HFF-Myc (cell line): ENCODE measurements at places on chromosomes 6 and 20.

DNA sequence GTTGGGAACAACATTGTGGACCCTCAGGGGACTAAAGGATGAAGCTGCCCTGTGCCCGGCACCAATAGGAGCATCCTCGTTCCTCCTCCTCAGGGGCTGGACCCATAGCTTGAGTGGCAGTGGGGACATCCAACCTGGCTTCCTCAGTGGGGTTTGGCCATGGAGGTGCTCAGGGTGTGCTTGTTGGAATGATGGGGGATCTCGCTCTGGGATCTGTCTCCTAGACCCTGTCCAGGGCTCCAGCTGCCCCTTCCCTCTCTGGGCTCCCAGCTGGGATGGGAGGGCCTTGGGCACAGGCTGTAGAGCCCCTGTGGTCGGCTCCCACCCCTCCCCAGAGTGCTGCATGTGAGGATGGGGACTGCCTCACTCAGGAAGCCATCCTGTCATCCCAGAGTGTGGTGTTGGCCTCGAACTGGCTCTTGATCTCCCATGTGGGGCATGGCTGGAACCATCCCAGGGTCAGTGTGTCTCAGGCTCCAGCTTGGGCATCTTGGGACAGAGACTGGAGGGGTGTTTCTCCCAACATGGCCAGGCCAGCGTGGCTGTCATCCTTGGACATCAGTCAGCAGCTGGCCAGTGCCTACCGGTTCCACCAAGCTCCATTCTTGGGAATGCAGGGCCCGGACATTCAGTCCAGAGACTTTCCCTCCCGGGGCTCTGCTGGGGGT, 9.5 kb upstream of the MYT1 start:
- no peak for DNase-seq

DNA sequence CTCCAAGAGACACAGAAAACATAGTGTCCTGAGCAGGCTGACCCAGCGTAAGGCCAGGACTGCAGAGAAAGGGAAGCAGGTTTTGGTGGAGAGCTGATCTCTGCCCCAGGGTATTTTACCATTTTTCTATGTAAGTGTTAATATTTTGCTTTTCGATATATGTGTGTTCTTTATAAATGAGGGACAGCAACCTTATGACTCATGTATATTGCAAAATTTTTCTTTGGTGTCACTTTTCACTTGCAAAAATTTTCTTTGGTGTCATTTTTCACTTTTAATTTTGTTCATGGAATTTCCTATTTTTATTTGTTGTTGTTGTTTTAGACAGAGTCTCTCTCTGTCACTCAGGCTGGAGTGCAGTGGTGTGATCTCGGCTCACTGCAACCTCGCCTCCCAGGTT, 34.6 kb upstream of the PXDC1 start:
- DNase-seq: no peak

DNA sequence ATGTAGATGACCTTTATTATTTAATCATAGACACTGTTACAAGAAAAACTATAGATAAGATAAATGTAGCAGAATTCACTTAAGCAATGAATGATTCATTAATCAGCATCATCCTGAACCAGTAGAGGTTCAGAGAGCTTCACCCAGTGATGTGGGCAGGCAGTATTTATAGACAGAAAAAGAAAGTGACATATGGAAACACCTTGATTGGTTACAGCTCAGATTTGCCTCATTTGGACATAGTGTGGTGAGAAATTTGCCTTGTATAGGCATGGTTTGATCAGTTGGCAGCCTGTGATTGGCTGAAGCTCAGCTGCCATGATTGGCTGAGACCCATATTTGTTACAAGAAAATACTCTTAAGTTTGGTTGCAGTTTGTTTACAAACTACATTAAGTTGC, 4.6 kb downstream of the C6orf58 start:
- DNase-seq: no peak

DNA sequence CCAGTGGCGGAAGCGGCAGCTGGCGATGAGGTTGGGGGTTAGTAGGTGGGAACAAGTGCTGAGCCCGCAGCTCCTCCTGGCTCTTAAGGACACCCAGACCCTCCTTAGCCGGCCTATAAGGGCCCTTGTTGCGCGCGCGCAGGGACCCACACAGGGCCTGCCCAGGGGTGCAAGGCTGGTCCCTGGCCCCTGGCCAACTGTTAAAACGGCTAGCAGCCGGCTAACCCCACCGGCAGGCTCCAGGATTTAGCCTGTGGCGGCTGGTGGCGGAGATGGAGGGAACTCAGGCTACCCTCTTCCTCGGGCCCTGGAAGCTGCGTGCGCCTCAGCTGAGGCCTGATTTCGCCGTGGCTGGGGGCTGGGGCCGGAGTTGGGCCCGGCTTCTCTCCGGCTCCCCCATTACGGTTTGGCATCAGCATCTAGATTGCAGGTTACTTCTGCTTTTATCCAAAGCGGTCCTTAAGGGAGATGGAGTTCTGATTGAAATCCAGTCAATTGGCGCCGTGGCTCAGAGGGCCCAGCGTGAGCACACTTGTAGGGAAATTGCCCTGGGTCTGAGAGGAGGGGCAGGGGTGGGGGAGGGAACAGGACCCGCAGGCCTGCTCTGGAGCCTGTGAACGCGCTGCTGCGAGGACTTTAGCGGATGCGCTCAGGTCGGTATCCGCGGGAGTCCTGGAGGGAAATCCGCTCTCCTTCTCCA, 36.9 kb upstream of the CCDC167 start:
- no peak for DNase-seq

DNA sequence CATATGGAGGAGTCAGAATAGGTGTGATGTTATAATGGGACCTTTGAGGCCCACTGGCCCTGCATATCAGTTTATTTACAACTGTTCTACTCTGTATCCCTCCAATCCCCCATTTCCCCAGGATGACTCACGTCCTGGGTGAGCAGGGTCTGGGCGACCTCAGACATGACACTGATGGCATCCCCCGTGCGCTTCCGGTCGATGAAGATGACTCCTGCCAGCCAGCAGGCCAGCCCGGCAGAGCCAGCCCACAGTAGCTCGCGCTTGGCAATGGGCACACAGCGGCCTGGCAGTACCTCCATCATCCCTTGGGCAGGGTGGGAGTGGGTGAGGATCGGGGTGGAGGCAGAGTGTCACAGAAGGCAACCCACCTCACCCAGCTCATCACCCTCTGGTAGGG, 5.6 kb downstream of the AGPAT1 start:
- DNase-seq: no peak

GRCh38 chr6:1426416-1426815, 37.0 kb downstream of the FOXF2 start:
- no peak for DNase-seq

DNA sequence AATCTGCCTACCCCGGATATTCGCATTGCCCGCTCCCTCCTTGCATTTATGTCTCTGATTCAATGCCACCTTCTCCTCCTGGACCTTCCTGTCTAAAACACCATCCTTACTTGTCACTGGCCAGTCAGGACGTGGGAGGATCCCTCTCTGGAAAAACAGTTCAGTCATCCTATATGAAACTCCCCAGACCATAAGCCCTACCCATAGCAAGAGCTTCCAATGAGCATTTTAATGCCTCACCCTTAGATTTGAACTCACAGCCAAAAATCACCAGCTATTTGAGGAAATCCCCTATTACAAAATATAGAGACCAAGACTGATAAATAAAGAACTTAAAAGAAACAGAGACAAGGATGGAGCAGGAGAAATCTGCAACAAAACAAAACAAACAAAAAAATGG, 86.4 kb downstream of the SHLD1 start:
- DNase-seq: no peak

DNA sequence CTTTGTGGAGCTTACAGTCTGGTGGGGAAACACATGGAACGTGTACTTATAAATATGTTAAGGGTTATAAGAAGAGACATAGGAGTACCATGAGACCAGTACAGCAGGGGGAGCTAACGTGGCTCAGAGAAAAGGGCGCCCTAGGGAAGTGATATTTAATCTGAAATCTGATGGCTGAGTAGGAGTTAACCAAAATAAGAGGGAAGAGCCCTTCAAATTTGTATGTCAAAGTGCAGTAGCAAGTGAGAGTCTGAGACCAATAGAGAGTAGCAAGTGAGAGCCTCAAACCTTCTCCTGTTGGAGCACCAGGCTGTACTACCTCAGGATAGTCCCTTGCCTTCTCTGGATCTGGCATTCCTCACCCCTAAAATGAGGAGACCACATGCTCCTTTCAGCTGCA, 6.1 kb upstream of the PKIG start:
- DNase-seq: peak; percentile 52

DNA sequence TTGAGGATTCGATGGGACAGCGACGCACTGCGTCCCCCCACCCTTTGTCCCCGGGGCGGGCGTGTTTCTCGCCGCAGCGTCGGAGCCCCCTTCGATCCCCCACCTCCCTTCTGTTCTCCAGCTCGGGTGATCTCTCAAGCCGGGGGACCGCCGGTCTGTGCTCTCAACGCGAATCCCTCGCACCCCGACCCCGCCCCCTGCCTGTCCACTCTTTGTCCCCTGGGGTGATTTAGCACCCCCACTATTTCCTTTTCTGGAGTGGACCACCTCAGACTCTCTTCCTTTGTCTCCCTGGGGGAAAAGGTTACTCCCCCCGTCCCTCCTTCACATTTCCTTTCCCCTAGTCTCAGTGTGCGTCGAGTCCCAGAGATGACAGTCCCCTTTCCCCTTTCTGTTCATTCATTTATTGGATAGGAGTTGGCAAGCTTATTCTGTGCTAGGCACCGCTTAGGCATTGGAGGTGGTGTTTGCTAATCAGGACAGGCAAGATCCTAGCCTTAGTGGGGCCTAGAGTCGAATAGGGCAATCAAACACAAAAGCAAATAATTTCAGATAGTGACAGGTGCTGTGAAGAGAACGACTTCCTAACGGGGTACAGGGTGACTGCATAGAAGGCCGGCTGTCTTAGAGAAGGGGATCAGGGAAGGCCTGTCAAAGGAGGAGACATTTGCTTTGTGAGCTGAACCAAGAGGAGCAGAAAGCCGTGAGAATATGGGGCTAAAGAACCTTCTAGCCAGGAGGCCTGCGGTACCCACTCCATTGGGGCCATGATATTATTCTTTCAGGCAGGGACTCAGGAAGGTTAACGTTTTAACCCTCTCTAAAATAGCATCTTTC, 741 bp downstream of the PTPN1 start:
- DNase-seq: no peak

- no peak for DNase-seq
Observed at GRCh38 chr20:59361411-59361810, 61.0 kb downstream of the EDN3 start.

DNA sequence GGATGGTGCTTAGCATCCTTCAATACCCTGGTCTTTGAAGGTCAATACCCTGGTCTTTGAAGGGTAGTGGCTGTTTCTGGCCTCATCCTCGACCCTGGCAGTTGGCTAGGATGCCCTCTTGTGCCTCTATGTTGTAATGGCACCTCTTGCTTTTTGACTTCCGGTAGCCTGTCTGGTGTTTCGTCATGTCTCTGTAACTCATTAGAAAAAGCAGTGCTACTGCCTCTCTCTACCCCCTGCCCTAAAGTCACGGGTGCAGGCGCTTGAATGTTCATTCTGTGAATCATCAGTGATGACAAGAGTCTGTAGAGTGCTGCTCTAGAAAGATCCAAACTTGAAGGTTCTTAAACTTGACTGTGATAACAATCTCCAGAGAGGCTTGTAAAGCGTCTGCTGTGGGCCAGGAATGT, 28.3 kb downstream of the RSPO4 start:
- peak; percentile 31 for DNase-seq

DNA sequence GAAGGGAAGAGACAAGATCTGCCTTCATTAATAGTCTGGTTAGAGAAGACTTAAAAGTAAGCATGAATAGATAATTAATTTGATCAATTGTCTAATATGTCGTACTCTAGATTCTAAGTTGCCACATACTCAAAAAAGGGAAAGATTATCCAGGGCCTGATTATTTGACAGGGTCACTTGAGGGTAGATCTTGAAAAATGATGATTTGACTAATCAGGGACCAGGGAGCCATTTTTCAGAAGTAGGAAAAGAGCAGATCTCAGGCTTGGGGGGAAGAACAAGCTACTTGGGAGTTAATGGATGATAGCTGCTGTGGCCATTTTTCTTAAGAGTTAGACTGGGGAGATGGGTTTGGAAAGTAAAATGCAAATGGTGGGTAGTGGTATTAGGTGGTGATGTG, 21.0 kb downstream of the ABCF1 start:
- DNase-seq: no peak

- no peak for DNase-seq
Observed at GRCh38 chr6:36668591-36668990, 9.9 kb upstream of the CDKN1A start.

DNA sequence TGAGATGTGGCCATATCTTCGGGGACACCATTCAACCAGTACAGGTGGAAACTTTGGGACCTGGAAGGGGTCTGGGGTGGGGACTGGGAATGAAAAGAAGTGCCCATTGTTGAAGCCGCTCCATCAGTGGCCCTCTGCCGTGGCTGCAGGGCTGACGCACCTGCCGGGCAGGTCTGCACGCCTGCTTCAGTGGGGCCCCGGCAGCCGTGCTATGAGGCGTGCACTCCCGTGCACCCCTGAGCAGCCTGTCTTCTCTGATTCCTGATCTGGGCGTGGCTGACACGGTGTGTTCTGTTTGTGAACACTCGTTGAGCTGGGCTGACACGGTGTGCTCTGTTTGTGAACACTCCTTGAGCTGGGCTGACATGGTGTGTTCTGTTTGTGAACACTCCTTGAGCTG, 155.9 kb downstream of the TAF4 start:
- DNase-seq: no peak

GRCh38 chr6:168165891-168166290, 86.9 kb upstream of the FRMD1 start:
- no peak for DNase-seq

- DNase-seq: no peak
Observed at GRCh38 chr6:63269470-63269869, 50.3 kb downstream of the LGSN start.

- DNase-seq: no peak
Observed at GRCh38 chr6:106770663-106771062, 141.3 kb downstream of the QRSL1 start.

GRCh38 chr20:58869662-58870227, 17.2 kb downstream of the GNAS start:
- no peak for DNase-seq

GRCh38 chr20:20663841-20664240, 48.6 kb downstream of the RALGAPA2 start:
- DNase-seq: no peak

DNA sequence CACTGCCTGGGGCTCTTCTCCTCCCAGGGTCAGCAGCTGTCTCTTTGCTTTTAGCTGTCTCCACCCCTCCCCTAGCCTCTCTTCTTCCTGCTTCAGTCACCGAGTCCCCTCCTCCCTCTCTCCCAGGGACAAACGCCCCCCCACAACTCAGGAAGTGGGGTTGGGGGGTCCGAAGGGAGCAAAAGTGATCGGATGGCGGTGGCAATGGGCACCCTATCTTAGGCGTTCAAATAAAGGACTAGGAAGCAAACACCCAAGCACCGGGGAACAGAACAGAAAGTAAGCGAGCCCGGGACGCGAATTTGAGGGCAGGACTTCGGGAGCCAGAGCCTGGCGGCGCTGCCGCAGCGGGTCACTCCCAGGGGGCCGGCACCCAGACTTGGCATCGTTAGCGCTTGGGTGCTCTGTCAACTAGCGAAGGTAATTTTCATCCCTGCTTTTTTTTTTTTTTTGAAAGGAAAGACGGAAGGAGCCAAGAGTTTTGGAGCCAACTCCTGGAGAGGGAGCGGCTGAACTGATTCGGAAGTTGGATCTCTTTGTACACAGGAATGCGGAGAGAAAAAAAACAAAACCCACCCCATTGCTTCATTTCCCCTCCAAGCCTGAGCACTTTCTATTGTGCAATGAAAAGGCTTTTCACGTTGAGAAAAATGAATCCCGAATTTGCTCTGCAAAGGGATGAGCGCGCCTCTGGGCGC, 815 bp upstream of the ITPR3 start:
- no peak for DNase-seq

GRCh38 chr20:48930035-48930434, 8.5 kb downstream of the ARFGEF2 start:
- DNase-seq: no peak
